Endodermal cell (in vitro differentiated cells): ENCODE measurements at places on chromosomes 12 and 14. TPM values are rescaled to one million over a fixed set of nuclear protein-coding genes. Genes with fewer than 3 reads are reported as not detected.

KRT3 gene
- total RNA-seq: not detected in 3 replicates

TUBA1A gene
- total RNA-seq: 294 and 298 TPM in 2 replicates

NPFF gene
- total RNA-seq: not detected in 3 replicates

STAB2 gene
- total RNA-seq: not detected in 2 replicates

COX8C gene
- not detected in 2 replicates for total RNA-seq

RALGAPA1 gene
- total RNA-seq: 27.5 to 31.2 TPM (median 30.0 TPM) in 3 replicates

AMDHD1 gene
- total RNA-seq: 0.46 and 0.72 TPM in 2 replicates

DNA sequence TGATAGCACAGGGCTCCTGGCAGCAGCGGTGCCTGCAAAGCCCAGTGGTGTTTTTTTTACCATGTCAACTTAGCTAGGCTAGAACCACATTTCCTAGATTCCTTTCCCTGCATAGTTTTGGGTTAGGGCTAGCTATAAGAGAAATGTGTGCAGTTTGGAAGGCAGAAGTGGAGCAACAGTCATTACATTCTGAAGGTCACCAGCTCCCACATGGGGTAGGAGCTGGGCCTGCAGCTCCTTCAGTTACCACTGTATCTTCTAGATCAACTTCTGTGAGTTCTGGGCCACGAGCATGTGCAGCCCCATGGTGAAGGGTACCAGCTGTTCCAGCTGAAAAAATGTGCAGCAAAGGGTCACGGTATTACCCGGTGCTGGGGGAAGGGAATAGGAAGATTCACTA lies 2.3 kb upstream of the SLC25A3 start:
- no peaks in the 10 kb centered on the region for H3K4me1 ChIP-seq
- DNase-seq: peak; percentile 49
- H3K4me3 ChIP-seq: no peak overlapping the region
- peaks cover 12% of the 10 kb centered on the region for H3K36me3 ChIP-seq

DNA sequence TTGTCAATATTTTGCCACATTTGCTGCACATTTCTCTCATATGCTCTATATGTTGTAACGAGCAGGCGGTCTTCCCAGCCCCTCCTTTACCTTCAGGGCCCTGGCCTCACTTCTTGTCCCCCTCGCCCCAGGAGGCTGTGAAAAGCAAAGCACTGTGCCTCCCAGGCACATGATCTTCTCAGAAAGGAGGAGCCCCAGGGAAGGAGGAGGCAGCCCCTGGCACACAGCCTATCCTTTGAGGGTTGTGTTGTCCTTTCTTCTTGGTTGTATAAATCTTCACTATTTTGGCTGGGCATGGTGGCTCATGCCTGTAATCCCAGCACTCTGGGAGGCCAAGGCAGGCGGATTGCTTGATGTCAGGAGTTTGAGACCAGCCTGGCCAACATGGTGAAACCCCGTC lies 77.0 kb downstream of the PPP2R5C start:
- no peak for DNase-seq
- peaks cover 10% of the 10 kb centered on the region for H3K4me1 ChIP-seq
- H3K27ac ChIP-seq: no peak overlapping the region
- no peak overlapping the region for H3K4me3 ChIP-seq
- H3K27me3 ChIP-seq: no peaks in the 10 kb centered on the region
- H3K36me3 ChIP-seq: peaks cover 9% of the 10 kb centered on the region

GRCh38 chr14:54108481-54109471 lies 152.2 kb upstream of the BMP4 start:
- H3K4me3 ChIP-seq: no peak overlapping the region
- no peaks in the 10 kb centered on the region for H3K36me3 ChIP-seq
- DNase-seq: no peak
- H3K27me3 ChIP-seq: no peaks in the 10 kb centered on the region
- no peaks in the 10 kb centered on the region for H3K4me1 ChIP-seq
- no peak overlapping the region for H3K27ac ChIP-seq

DNA sequence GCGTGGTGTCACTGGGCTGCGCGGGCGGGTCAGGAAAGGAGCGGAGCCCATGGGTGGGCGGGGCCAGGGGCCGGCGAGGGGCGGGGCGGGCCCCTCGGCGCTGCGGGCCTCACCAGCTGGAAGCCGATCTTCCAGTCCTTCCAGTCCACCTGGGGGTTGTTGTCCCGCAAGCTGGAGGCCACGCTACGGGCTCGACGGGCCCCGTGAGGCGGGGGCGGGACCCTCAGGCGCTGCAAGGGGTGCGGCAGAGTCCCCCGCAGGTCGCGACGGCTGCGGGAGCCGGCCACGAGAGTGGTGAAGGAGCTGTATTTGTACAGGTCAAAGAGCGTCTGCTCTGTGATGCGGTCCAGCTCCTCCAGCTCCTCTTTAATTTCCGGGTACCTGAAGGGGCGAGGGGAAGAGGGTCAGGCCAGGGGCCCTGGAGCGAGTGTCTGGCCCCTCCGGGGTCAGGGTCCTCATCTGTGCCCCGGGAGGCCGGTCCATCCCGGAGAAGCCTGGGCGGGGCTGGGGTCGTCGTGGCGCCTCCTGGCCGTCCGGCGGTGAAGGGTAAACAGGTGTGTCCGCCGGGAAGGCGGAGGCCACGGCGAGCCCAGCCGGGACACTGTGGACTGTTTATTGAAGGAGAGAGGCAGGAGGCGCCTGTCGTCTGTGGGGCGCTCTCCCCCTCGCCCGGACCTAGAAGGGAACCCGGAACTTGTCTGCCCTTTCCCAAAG lies 11.9 kb downstream of the SCNN1A start:
- H3K36me3 ChIP-seq: no peaks in the 10 kb centered on the region
- DNase-seq: peak; percentile 91
- peak overlapping the region; percentile 78 for H3K4me3 ChIP-seq
- H3K27me3 ChIP-seq: no peaks in the 10 kb centered on the region
- H3K27ac ChIP-seq: no peak overlapping the region
- H3K4me1 ChIP-seq: no peaks in the 10 kb centered on the region

GRCh38 chr12:12123036-12123604 lies 52.4 kb downstream of the BCL2L14 start:
- DNase-seq: no peak
- no peaks in the 10 kb centered on the region for H3K4me1 ChIP-seq
- no peak overlapping the region for H3K27ac ChIP-seq
- no peaks in the 10 kb centered on the region for H3K27me3 ChIP-seq
- no peak overlapping the region for H3K4me3 ChIP-seq
- H3K36me3 ChIP-seq: peaks cover 95% of the 10 kb centered on the region

DNA sequence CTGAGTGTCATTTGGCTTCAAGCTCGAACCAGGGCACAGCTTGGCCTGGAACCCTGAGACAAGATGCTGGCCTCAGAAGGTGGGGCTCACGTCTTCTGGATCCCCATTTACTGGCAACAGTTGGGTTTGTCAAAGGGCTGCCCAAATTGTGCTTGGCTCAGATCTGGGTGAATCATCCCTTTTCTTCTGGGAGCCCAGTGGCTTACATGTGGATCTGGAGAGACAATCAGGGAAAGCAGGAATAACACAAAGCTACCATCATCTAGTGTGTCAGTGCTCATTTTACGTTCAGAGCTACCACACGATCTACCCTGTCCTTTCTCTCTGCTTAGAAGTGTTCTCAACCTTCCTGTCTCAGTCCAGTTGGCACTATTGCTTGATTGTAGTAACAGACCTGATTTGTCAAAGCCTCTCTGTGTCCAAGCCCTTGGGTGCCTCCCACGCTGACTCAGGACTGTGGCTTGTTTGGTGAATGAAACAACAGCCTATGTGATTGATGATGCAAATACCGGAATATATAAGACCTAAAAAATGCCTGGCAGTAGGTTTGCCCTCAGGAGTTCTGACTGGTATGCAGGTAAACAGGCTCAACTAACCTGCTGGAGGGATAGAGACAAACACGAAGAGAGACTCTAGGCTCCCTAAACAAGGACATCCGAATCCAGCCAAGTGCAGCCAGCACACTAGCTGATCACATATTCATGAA lies 974.3 kb downstream of the VRK1 start:
- DNase-seq: no peak
- H3K4me3 ChIP-seq: no peak overlapping the region
- no peak overlapping the region for H3K27ac ChIP-seq
- no peaks in the 10 kb centered on the region for H3K27me3 ChIP-seq
- H3K4me1 ChIP-seq: no peaks in the 10 kb centered on the region

GRCh38 chr14:55803873-55804553 lies 224.0 kb downstream of the KTN1 start:
- peak overlapping the region; percentile 3 for H3K4me3 ChIP-seq
- no peaks in the 10 kb centered on the region for H3K4me1 ChIP-seq
- no peak for DNase-seq
- no peaks in the 10 kb centered on the region for H3K36me3 ChIP-seq
- no peaks in the 10 kb centered on the region for H3K27me3 ChIP-seq

- H3K4me3 ChIP-seq: no peak overlapping the region
- no peak for DNase-seq
- H3K27me3 ChIP-seq: peaks cover 40% of the 10 kb centered on the region
- peaks cover 3% of the 10 kb centered on the region for H3K4me1 ChIP-seq
These were observed 2.1 kb upstream of the PDZRN4 start for GRCh38 chr12:41186026-41186425.

DNA sequence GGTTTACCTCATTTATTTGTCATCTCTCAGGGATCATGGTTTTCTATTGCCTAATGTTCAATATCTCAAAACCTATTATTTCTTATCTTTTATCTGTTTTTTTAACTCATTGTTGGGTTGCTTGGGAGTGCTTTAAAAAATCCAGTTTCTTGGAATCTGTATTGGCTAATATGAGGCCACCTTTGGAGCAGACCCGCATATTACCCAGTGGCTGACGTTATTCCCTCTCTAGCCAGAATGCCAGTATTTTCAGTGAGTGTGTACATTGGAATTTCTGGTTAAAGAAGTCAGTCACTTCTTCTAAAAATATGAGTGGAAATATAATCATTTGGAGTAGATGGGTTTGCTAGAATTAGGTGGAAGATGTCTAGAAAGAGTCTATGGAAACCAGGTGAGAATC lies 38.3 kb downstream of the PRMT8 start:
- no peak for DNase-seq
- no peak overlapping the region for H3K27ac ChIP-seq
- H3K4me1 ChIP-seq: no peaks in the 10 kb centered on the region
- no peak overlapping the region for H3K4me3 ChIP-seq
- H3K36me3 ChIP-seq: no peaks in the 10 kb centered on the region

GRCh38 chr12:26287671-26288381 lies 92.5 kb downstream of the SSPN start:
- H3K27me3 ChIP-seq: peaks cover 15% of the 10 kb centered on the region
- H3K36me3 ChIP-seq: no peaks in the 10 kb centered on the region
- no peak overlapping the region for H3K4me3 ChIP-seq

- peaks cover 6% of the 10 kb centered on the region for H3K36me3 ChIP-seq
- peaks cover 13% of the 10 kb centered on the region for H3K4me1 ChIP-seq
- no peak overlapping the region for H3K4me3 ChIP-seq
- no peak overlapping the region for H3K27ac ChIP-seq
These were observed 37.4 kb downstream of the FMNL3 start for GRCh38 chr12:49669796-49670195.

DNA sequence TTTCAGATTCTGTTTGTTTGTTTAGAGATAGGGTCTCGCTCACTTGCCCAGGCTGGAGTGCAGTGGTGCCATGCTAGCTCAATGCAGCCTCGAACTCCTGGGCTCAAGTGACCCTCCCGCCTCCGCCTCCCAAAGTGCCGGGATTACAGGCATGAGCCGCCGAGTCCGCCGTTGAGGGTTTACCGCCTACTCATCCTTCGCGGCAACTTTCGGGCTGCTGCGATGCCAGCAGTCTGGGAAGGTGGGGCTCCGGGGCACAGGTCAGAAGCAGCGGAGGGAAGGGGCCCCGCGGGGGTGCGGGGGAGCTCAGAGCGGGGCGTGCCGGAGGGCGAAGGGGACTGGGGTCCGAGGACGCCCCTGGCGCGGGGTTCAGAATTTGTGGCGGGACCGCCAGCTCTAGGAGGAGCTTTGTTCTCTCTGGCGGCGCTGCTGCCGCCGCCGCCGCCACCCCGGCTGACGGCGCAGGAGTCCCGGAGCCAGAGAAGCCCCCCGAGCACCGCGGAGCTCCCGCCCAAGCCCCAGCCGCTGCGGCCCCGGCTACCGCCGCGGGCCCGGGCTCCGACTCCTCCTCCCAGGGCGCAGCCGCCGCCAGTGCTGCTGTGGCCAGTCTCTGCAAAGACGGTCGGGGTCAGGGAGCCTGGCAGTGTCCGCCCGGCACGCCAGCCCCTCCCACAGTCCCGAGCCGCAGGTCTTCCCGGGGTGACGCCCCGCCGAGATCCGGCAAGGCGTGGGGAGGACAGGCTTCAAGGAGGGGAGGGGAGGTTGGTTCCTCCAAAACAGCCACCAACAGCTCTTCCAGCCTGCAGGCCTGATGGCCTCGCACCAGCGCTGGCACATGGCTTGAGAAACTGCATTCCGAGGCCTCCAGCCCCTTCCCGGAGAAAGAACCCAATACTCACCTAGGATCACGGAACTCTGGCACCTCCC lies 10.9 kb upstream of the KRT77 start:
- DNase-seq: peak; percentile 91
- no peaks in the 10 kb centered on the region for H3K4me1 ChIP-seq
- no peak overlapping the region for H3K27ac ChIP-seq
- H3K4me3 ChIP-seq: peak overlapping the region; percentile 62
